ENCODE measurements at places on chromosomes 1 and 21. TPM values are rescaled to one million over a fixed set of nuclear protein-coding genes. Genes with fewer than 3 reads are reported as not detected.

The IRF6 gene
- total RNA-seq = 1.5 TPM

The TMEM54 gene
- total RNA-seq = 21.1 TPM

The OR2L5 gene
- total RNA-seq = not detected

The HSPG2 gene
- total RNA-seq = 250 TPM

The OR2T11 gene
- total RNA-seq = not detected

The CSF3R gene
- not detected for total RNA-seq

The ACTN2 gene
- not detected for total RNA-seq

Measured in lung microvascular endothelial cell (primary cell).